CD4-positive, alpha-beta T cell (primary cell): ENCODE measurements at places on chromosomes 7 and 10.

- peaks cover 2% of the 10 kb centered on the region for H3K36me3 ChIP-seq
- H3K4me3 ChIP-seq = no peak overlapping the region
- H3K4me1 ChIP-seq = peaks cover 2% of the 10 kb centered on the region
- H3K27ac ChIP-seq = no peak overlapping the region
- DNase-seq = no peak
Measured at GRCh38 chr7:151686016-151686766, 166.5 kb upstream of the RHEB start.

DNA sequence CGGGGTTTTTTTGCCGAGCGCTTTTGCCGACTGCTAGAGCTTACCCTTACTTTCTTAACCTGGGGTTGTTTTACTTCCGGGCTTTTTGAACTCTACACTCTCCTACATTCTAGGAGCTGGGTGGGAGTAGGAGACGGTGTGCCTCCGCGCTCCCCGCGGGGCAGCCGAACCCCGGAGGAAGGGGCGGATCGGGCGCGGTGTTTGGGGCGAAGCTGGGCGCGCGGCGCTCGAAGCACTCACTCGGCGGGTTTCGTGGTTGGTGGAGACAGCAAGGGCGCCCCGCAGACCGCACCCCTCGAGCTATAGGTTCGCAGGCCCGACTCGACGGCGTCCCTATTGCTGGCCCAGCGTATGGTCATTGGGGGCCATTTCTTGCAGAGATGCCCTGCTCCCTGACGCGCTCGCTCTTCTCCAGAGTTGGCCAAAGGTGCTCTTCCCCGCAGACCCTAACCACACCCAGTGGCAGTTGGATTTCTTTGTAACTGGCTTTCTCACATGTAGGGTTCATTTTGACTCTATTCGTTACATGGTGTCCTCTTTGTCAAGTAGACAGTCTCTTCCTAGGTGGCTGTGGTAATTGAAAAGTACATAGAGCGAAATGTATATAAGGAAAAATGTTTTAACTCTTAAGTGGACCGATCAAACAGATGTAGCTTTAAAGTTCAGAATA is 364 bp downstream of the ZNF518A start:
- peaks cover 14% of the 10 kb centered on the region for H3K4me1 ChIP-seq
- peak overlapping the region; percentile 98 for H3K27ac ChIP-seq
- peaks cover 6% of the 10 kb centered on the region for H3K27me3 ChIP-seq
- no peak for DNase-seq

- DNase-seq = peak; percentile 53
- H3K36me3 ChIP-seq = peaks cover 16% of the 10 kb centered on the region
Measured at GRCh38 chr10:102453502-102453901, 2.2 kb upstream of the C10orf95 start.

DNA sequence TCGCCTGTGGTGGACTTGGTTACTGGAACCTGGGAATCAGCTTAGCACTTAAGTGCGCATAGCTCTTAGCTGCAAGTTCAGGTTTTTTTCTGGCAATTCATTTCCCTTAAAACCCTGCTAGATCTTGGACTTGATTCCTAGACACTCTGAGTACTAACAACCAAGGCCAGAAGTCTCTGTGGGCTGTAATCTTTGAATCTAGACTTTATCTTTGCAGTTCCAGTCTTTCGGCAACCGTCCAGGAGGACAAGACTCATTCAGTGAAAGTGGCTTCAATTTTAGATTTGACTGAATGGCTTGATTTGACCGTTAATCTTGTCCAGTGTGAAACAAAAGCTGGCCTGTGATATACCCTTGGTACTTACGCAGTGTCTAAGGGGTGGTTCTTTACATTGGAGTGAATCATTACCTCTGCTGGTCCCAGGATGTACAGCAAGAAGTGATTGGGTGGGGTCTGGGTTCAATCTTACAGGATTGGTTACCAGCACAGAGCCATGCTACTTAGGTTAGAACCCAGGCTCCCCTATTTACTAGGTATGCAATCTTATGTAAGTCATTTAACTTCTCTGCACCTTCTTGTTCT is 16.4 kb downstream of the PTTG1IP2 start:
- no peak for DNase-seq
- H3K27ac ChIP-seq = no peak overlapping the region
- no peaks in the 10 kb centered on the region for H3K27me3 ChIP-seq
- no peaks in the 10 kb centered on the region for H3K36me3 ChIP-seq
- H3K4me1 ChIP-seq = no peaks in the 10 kb centered on the region

GRCh38 chr7:70000737-70001348 is 402.6 kb downstream of the AUTS2 start:
- no peaks in the 10 kb centered on the region for H3K36me3 ChIP-seq
- no peaks in the 10 kb centered on the region for H3K4me1 ChIP-seq
- H3K27ac ChIP-seq = no peak overlapping the region
- no peaks in the 10 kb centered on the region for H3K27me3 ChIP-seq
- H3K4me3 ChIP-seq = no peak overlapping the region

DNA sequence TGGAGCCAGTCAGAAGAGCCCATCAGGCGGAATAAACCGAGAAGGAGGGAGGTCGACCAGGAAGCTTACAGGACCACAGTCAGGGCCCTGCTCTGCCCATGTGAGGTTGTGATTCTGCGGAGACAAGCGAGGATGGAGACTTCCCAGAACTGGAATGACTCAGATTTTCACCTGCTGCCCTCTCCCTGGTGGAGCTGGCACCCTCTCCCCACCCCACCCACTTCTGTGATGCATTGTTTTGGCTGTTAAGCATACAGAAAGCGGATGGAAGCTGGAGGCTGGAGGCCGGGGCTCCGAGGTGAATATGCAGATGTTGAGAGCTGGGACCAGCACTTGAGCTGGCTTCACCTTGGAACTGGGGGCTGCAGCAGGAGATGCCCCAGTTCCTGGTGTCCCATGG is 57.4 kb downstream of the NPTX2 start:
- DNase-seq = no peak
- H3K36me3 ChIP-seq = no peaks in the 10 kb centered on the region
- no peaks in the 10 kb centered on the region for H3K27me3 ChIP-seq
- H3K4me3 ChIP-seq = no peak overlapping the region

GRCh38 chr7:142240546-142240945 is 17.3 kb downstream of the PRSS58 start:
- DNase-seq = no peak
- H3K36me3 ChIP-seq = no peaks in the 10 kb centered on the region
- H3K4me3 ChIP-seq = no peak overlapping the region
- no peaks in the 10 kb centered on the region for H3K27me3 ChIP-seq
